Fibroblast of the aortic adventitia (primary cell): ENCODE measurements at places on chromosomes 3 and 15.
A peak's percentile ranks its signal among the peaks of the same experiment; 100 is the strongest.

- peak; percentile 24 for DNase-seq
These were observed 100.0 kb downstream of the ALCAM start for GRCh38 chr3:105466495-105467404.

GRCh38 chr15:29008846-29009245, 123.1 kb downstream of the APBA2 start:
- no peak for DNase-seq

DNA sequence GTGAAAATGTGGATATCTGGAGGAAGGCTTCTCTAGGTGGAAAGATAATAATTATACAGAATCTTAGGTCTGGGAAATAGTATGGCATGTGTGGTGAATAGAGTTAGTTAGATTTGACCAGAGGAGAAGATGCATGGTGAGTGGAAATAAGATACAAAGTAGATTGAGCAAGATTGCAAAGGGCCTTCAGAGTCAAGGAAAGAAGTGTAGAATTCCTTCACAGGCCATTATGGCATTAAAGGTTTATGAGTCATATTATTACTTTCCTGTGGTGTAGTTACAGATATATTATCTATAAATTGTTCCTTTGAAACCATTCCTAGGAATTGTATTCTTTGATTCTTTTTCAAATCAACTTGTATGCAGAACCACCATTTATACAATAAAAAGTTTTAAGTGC, 660.3 kb downstream of the SI start:
- no peak for DNase-seq

GRCh38 chr3:87766721-87767120, 292.1 kb downstream of the CGGBP1 start:
- DNase-seq: no peak

DNA sequence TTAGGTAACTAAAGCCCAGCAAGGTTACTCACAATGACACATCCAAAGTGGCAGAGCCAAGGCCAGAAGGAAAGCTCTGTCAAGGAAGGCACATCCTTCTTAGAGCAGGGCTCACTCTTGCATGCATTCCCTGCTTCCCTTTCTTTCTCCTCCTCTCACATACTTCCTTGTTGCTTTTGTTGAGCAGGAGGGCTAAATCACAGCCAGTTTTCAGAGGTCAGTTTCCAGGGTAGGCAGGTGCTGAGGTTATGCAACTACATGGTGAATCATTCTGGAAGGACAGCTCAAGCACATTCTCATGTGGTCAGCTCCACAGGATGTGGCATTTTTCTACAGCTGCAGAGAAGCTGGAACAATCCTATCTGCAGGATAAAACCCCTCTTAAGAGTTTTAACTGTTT, 275.6 kb downstream of the ZNF621 start:
- DNase-seq: peak; percentile 56

GRCh38 chr3:29644261-29644660, 363.4 kb downstream of the RBMS3 start:
- peak; percentile 71 for DNase-seq

GRCh38 chr15:76334438-76335306, 1.9 kb upstream of the ISL2 start:
- no peak for DNase-seq

DNA sequence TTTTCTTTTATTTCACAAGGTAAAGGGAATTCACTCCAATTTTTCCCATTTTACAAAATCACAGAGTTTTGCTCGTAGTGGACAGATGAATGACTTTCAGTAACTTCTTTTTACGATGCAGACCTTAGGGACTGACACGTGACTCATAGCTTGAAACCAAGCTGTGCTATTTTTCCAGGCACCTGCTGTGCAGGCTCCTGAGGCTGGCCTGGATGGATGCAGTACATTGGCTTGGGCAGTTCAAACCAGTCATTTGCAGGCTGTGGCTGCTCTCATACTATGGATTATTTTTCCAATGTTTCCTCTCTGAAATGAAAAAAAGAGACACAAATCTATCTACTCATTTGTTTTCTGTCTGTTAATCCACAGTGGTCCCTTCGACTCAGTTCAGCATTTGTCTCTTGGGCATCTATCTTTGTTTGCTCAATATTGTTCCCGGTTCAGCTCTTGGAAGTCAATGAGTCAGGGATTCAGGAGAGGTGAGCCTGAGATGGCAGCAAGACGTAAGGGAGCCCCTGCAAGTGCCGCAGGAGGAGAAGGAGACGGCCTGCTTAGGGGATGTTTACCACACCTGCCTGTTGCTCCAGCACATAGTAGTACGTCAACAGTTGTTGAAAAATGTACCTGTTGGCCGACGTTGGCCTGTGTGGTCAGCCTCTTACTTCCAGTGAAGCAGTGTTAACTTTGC, 92.8 kb downstream of the SV2B start:
- DNase-seq: no peak
